ENCODE measurements at places on chromosomes 5 and 9.
A peak's percentile ranks its signal among the peaks of the same experiment; 100 is the strongest.

DNA sequence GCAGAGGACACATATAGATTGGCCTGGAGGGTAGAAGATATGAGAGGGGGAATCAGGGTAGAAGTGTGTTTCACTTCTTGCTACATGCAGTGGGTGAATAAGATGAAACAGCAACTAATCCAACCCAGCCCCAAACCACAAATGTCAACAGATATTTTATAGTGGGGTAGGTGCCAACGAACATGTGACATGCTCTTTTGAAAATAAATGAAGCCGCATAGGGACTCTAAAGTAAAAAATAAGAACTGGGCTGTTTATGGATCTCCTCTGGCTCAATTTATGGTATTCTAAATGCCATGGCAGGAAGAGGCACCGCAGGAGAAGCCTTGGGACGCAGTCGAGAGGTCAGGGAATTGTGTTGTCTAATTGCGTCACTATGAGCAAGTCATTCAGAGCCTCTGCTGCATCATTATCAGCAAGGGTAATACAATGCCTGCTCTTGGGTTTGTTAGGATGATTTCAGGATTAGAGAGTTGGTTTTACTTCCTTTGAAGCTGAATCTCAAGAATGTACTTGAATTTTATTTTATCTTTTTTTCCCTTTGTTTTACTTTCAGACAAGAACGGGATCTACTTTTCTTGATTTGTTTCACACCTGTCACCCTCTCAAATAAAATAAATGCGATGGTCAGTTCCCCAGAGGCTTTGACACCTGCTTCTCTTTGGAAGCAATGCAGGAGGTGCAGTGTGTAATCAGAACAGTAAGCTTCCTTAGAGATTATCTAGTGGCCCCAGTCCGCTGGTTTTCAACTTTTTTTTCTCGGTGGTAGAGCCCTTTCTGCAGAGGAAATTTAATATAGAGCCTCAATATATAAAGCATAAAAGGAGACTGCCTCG lies 375.6 kb upstream of the CLINT1 start:
- no peak for DNase-seq

DNA sequence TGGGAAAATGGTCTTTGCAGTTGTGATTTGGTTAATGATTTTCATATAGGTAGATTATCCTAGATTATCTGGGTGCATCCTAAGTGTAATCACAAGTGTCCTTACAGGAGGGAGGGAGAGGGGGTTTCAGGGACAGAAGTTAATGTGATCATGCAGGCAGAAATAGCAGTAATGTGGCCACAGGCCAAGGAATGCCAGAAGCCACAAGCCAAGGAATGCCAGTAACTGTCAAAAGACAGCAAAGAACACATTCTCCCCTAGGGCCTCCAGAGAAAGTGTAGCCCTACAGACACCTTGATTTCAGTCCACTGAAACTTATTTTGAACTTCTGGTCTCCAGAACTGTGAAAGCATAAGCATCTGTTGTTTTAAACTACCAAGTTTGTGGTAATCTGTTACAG lies 2074.5 kb downstream of the MAT2B start:
- DNase-seq: no peak

- DNase-seq: no peak
Observed at GRCh38 chr5:120139039-120139438, 325.1 kb upstream of the PRR16 start.

DNA sequence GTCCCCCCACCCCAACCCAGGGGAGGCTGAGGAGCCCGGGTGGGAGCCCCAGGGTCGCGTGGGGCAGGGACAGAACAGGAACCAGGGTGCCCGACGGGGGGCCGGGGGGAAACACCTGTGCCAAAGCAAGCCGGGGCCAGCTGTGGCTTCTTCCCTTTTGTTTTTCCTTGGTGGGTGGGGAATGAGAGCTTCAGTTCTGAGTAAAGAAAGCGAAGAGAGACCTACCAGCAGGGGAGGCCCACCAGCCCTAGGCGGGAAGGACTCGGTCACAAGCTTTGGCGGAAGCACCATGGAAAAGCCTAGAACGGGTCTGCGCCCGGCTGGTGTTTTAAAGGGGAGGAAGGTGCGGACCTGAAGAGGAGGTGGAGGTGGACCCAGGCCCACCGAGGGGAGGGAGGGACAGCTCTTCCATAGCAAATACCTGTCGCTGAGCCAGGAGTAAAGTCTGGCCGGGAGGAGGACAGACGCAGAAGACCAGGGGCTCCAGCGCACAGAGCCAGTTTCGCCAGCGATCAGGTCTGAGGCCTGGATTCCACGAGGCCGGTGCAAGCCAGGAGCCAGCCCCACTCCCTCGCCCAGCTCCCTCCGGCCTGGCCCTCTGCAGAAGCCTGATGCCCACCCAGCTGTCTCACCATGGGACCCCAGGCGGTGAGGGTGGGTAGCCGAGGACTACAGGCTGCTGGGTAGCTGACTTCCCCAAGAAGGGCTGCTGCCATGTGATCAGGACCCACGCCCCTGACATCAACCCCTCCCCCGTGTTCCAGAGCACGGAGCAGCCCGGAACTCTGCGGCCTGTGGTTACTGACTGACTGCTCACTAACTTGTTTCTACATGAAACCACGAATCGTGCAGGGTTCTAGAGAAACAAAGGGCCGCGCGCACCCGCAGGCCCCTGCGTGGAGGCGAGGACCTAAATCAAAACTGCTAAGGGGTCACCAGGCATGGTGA lies 849 bp upstream of the MGAT1 start:
- DNase-seq: peak; percentile 65

GRCh38 chr5:150397782-150398721 lies 14.7 kb downstream of the CD74 start:
- no peak for DNase-seq

- no peak for DNase-seq
Observed at GRCh38 chr5:93887678-93888077, 146.3 kb upstream of the POU5F2 start.

DNA sequence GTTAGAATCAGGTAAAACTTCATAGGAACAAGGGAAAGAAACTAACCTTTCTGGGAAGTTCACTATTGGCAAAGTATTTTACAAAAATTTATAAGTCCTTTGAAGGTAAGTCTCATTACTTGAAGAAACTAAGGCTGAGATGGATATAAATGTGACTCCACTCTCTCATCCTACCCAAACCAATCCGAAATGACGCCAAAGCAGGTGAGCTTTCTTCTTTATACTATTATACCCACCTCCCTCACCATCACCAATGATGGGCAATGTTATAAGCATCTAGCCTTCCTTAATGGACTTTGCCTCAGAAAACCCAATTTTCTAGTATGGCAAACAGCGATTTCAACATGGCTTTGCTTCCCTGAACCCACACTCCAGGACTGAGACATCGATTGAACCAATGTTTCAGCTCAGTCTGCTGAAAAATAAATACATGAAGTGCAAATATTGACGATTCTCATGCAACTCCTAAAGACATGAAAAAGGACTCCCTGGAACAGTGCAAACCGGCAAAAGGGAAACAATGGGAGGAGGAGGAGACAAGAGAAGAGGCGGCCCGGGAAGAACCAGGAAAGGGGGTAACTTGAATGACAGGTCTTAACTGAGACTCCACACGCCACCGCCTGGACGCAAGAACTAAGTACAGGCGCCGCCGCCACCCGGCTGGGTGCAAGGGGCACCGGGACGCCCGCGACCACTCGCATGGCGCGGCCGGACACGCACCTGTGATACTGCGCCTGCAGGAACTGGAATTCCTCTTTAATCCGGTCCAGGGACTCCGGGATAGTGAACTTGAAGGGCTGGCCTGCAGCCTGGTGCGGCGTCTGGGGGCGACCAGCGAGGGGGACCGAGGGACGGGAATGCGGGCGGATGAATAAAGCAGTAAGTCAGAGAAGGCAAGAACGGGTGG lies 2.5 kb downstream of the TLE1 start:
- DNase-seq: no peak

- DNase-seq: no peak
Observed at GRCh38 chr5:124194282-124194681, 552.2 kb downstream of the ZNF608 start.

GRCh38 chr9:1039589-1039988 lies 10.6 kb upstream of the DMRT2 start:
- no peak for DNase-seq

DNA sequence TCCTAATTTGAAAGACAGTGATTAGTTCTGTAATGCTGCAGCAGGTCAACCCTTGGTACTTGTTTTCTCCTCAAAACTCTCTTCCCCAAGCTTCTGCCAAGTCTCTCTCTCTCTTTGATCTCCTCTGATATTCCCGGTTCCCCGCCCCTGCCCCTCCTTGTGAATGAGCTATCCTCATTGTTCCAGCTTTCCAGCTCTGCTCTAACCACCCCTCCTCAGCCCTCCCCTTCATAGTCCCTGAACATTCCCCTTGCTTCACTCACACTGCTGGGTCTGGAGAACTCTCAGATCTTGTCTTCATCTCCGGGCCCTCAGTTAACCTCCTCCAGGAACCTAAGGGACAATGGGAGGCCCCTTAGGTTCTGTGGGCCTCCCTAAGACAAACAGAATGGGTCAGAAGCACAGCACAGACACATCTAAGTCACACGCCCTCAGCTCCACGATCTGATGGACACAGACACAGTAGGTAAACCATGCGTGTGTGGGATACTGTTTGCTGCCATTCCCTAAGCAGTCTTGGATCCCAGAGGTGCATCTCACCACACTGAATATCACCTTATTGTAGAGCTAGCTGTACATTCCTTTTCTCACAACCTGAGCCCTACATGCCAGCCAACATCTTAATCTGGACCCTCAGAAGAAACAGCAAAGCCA lies 17.4 kb upstream of the LARP1 start:
- DNase-seq: no peak

DNA sequence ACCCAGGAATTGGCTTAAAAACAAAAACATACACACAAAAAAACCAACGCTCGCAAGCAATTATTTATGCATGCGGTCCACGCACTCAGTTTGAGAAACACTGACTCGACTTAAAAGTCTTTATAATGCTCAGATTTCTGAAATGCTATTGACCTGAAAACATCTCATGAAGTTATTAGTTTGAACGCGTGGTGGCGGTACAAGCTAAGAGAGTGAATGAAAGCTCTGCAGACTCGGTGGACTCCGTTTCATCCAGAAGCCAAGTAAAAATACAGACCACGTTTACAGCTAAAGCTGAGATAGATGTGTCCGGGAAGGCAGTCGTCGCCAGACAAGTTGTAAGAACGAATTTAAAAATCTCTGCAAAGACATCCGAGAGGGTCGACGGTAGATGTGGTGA lies at the start of gene PCDHB6:
Gene PCDHB6 (plus strand): TSS at position 246 of the 400 bp plus-strand sequence. CDS start 201 bp downstream, outside the sequence.
- DNase-seq: no peak

DNA sequence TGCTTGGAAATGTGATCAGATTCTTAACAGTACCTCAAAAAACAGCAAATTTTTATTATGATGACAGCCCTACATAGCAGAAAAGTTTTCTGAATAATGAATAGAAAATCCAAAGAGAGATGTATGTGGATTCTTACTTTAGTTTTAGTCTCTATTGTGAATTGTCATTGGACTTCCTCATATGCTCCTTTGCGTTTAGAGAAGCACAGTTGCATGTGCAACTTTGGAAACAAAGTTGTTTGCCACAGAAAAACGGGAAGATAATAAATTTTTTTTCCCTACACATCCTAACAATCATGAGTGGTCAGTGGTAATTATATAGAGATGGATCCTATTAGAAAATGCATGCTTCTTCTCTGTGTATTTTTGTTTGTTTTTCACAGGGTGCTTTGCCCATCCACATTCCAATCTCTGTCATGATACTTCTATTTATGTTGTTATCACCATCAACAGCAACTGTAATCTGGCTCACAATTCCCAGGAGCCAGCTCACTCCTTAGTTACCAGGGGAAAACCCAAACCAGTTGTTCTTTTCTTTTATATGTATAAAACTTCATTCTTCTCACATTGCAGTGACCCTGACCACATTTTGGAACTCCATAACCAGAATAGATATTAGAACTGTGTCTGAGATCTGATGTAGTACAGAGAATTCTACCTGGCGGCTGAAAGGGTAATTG lies 118.7 kb downstream of the NDUFS4 start:
- no peak for DNase-seq

DNA sequence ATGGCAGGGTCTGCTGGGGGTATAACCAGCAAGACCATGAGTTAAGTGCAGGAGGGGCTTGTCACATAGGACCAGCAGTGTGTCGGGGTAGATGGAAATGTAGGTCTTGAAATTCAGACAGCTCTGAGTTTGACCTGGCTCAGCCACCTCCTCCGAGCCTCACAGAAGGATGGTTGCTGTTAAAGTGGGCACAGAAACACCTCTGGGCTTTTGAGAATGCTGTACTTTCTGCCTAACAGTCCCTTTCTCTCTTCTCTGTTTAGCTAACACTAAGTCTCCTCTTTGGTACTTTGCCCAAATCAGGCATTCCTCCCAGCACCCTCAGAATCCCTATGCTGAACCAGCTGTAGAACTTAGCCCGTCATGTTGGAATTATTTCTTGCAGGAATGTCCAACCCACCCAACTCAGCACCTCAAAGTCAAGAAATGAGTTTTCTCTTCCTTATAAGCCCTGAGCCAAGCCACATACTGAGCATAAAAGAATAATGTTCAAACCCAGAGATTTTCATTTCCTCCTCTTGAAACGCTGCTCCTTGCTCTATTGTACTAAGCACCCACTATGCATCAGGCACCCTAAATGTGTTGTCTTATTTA lies 41.7 kb upstream of the MATR3 start:
- no peak for DNase-seq

GRCh38 chr5:150489360-150490295 lies 18.3 kb upstream of the NDST1 start:
- no peak for DNase-seq

- DNase-seq: no peak
Observed at GRCh38 chr9:130089141-130089540, 35.4 kb downstream of the GPR107 start.

GRCh38 chr5:72079288-72079687 lies 28.0 kb upstream of the MAP1B start:
- no peak for DNase-seq

GRCh38 chr5:58887721-58888409 lies 305.0 kb downstream of the RAB3C start:
- no peak for DNase-seq

DNA sequence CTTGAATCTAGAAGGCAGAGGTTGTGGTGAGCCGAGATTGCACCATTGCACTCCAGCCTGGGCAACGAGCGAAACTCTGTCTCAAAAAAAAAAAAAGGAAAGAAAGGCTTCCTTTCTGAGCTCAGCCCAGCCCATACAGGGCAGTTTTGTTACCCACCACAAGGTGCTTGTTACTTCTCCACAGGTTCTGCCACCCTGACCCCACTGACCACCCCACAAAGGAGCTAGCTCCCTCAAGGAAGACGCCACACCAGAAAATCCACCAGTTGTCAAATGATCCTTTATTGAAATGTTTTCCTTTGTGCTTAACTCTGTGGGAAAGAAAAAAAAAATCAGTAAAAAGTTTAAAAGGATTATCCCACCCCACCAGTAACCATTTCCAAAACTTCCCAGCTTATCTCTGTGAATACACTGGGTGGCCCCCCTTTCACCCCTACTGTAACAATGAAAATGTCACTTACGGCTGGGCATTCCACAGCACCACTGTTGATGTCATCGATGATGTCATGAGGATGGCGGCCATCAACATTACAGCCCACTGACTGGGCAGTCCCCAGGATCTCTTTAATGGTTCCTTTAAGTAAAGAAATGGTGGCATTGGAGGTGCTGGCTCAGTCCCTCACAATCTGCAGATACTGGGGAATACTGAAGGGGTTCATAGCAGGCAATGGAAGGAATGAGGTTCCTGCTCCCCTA lies 3.6 kb downstream of the RPL12 start:
- no peak for DNase-seq

GRCh38 chr5:120512068-120512467 lies 48.0 kb downstream of the PRR16 start:
- DNase-seq: no peak

GRCh38 chr5:33675958-33676464 lies 215.8 kb downstream of the ADAMTS12 start:
- no peak for DNase-seq
